ENCODE measurements at places on chromosomes 1 and 21. TPM values are rescaled to one million over a fixed set of nuclear protein-coding genes. Genes with fewer than 3 reads are reported as not detected.

GRCh38 chr1:223177681-223178080 lies 34.6 kb upstream of the TLR5 start:
- no peak overlapping the region for H3K4me3 ChIP-seq
- DNase-seq = no peak
- H3K36me3 ChIP-seq = no peaks in the 10 kb centered on the region

DNA sequence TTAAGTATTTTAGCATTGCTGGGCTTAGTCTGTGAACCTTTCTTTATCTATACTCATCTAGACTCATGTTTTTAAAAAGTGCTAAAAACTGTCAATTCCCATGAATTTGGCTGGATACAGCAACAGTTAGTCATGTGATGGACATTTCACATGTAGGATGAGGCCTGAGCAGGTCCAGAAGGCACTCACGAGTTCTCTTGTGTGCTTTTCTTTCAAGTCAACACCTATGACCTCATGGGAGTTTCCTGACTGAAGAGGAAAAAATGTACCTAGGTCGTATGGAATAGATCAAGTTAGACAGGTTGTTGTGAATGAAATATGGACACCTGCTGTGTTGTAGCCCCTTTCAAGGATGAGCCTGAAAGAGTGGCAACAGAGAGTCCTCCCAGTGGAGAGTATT lies 394.2 kb downstream of the DUSP10 start:
- no peak overlapping the region for H3K27ac ChIP-seq
- no peaks in the 10 kb centered on the region for H3K27me3 ChIP-seq

Gene RAVER2
- total RNA-seq = not detected

DNA sequence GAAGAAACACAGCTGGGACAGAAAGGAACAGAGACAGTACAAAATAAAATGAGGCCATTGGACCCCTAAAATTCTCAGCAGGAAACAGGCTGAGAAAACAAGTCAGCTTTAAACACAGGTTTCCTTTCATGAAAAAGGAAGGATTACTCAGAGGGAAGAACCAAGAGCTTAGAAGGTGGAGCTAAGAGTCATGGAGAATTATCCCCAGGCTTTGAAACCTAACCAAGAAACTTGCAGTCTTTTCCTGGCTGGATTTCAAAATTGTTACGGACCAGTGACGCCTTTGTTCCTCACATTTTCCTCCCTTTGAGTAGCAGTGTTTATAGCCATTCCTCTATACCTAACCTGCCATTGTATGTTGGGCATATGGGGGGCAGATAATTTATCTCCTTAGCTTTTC lies 8.8 kb downstream of the HMGB4 start:
- H3K36me3 ChIP-seq = no peaks in the 10 kb centered on the region
- H3K27me3 ChIP-seq = no peaks in the 10 kb centered on the region

DNA sequence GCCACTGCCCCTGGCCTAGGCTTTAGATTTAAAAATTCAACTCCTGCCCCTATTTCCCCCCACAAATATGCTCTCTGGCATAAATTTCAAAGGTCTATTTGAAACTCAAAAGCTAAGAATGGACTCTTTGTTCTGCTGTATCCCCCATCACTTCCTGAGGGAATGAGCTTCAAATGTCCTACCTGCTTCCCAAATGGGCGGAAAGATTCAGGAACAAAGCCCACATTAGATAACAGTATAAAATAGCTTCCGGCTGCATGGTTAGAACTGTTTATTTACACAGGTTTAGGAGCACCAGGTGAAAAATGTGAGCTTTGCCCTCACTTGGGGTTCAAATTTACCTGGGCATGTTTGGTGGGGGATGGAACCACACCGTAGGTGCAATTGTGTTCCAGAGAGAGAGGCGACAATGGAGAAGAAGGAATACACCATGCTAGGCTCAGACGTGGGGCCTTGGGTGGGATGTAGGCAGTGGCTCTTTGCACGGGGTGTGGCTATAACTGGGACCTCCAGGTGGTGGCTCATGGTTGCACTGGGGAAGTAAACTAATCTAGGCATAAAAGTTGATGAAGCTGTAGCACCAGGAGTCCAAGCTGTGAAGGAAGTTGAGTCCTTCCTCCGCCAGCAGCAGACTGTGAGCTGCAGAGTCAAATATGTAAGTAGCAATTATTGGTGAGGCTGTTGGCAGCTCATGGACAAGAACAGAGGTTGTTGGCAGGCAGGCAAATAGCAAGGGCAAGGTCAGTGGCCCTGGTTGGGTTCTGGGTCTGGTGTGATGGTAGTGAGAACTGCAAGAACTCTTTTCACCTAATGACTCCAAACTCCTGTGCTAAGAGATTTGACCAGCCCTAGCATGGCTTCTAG lies 41.5 kb upstream of the SRSF10 start:
- 0 out of 2 replicates have a peak, but pooled peaks cover 3% of the 10 kb centered on the region for H3K4me1 ChIP-seq
- no peak for DNase-seq
- H3K4me3 ChIP-seq = no peak overlapping the region

DNA sequence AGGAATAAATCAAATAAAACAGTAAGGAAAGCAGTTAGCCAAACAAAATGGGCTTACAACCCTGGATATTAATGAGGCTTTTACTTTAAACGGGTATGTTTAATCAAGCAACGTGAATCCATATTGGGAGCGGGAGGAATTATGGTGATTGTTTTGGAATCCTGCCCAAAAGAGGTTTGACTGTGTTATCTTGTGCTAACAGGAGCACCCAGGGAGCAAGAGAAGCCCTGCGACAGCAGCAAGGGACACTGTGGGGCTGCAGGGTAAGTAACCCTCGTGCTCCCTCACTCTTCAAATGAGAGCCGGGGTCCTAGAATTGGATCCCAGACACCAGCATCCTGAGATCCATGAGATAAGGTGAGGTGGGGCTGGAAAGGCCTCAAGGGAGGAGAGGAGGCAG lies 72.6 kb upstream of the PGBD5 start:
- no peak overlapping the region for H3K27ac ChIP-seq
- DNase-seq = no peak
- no peaks in the 10 kb centered on the region for H3K4me1 ChIP-seq
- no peaks in the 10 kb centered on the region for H3K36me3 ChIP-seq
- H3K4me3 ChIP-seq = no peak overlapping the region

Gene TRPM2
- not detected for total RNA-seq

GRCh38 chr1:27521336-27521831 lies 31.4 kb upstream of the WASF2 start:
- no peak for DNase-seq
- H3K4me1 ChIP-seq = peaks cover 16% of the 10 kb centered on the region
- no peaks in the 10 kb centered on the region for H3K27me3 ChIP-seq
- no peak overlapping the region for H3K27ac ChIP-seq

Gene CTPS1
- 34.4 TPM for total RNA-seq

DNA sequence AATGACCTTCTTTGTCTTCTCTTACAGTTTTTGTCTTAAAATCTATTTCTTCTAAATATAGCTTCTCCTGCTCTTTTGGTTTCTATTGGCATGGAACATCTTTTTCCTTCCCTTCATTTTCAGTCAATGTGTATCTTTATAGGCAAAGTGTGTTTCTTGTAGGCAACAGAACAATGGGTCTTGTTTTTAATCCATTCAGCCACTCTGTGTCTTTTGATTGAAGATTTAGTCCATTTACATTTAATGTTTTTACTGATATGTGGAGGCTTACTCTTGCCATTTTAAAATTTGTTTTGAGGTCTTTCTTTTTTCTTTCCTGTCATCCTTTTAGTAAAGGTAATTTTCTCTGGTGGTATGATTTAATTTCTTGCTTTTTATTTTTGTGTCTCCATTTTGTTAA lies 271.2 kb upstream of the ZP4 start:
- H3K27me3 ChIP-seq = no peaks in the 10 kb centered on the region
- no peaks in the 10 kb centered on the region for H3K4me1 ChIP-seq
- no peaks in the 10 kb centered on the region for H3K36me3 ChIP-seq

- H3K36me3 ChIP-seq = no peaks in the 10 kb centered on the region
- no peak overlapping the region for H3K27ac ChIP-seq
- H3K27me3 ChIP-seq = no peaks in the 10 kb centered on the region
Measured at GRCh38 chr1:18197299-18197698, 89.7 kb downstream of the IGSF21 start.

Gene CD101
- not detected for total RNA-seq

- no peaks in the 10 kb centered on the region for H3K4me1 ChIP-seq
- DNase-seq = no peak
- no peaks in the 10 kb centered on the region for H3K27me3 ChIP-seq
- H3K4me3 ChIP-seq = no peak overlapping the region
Measured at GRCh38 chr1:241460098-241460873, 59.3 kb downstream of the FH start.
